ENCODE measurements at places on chromosomes 12 and 14.

DNA sequence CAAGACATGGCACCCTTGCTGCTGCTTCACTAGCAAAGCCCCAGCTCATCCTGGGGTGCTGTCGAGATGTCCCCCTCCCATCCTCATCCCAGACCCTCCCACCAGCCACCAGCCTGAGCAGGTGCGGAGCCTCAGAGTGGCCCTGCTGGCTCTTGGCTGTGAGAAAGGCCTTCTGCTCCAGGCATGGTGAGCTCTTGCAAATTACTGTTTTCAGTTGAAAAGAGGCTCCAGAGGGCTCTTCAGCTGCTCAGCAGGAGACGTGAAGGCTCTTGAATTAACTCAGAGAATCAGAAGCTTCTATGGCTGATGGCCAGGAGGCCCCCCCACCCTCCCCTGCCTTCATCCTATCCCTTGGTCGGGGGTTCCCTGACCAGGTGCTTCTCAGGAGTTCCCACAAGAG lies 44.1 kb downstream of the WSCD2 start:
- no peak for DNase-seq

- DNase-seq, result no peak
Measured at GRCh38 chr12:108622421-108622820, 11.3 kb downstream of the SELPLG start.

- no peak for DNase-seq
Measured at GRCh38 chr12:66453844-66454243, 151.6 kb downstream of the HELB start.

GRCh38 chr12:27623645-27624044 lies 72.6 kb upstream of the REP15 start:
- no peak for DNase-seq

DNA sequence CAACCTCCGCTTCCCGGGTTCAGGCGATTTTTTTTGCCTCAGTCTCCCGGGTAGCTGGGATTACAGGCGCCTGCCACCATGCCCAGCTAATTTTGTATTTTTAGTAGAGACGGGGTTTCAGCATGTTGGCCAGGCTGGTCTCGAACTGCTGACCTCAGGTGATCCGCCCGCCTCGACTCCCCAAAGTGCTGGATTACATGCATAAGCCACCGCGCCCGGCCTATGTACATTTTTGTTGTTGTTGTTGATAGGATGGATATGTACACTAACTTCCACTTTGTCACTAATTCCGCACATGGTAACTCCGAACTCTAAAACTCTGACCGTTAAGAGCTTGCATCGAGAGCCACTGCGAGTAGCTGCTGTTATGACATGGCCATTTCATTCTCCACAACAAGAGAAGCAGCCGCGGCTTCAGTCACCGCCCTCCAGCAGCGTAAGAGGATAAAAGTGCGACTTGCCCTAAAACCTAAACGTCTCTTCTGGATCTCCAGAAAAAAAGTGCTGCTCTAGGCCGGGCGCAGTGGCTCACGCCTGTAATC lies 742 bp upstream of the MARS1 start:
- no peak for DNase-seq
